ENCODE measurements at places on chromosomes 16 and 17.

DNA sequence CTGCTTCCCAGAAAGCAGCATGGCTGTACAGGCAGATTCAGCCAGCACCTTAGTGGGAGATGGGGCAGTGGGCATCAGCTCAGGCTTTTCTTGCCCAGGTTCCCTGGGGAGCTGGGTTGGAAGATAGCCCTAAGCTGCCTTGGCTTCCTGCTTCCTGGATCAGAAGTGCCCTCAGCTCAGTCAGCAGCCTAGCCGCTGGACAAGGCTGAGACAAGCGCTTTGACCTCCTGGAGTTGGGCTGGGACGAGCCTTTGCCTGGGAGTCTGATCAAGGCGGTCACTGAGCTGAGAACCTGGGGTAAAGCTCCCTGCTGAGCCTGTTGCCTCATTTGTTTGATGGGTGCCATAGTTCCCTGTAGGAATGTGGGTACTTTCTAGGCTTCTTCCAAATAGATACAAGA lies 190.0 kb downstream of the RAB11FIP4 start:
- DNase-seq = no peak

- no peak for DNase-seq
Observed at GRCh38 chr16:9404811-9405210, 313.4 kb downstream of the HAPSTR1 start.

DNA sequence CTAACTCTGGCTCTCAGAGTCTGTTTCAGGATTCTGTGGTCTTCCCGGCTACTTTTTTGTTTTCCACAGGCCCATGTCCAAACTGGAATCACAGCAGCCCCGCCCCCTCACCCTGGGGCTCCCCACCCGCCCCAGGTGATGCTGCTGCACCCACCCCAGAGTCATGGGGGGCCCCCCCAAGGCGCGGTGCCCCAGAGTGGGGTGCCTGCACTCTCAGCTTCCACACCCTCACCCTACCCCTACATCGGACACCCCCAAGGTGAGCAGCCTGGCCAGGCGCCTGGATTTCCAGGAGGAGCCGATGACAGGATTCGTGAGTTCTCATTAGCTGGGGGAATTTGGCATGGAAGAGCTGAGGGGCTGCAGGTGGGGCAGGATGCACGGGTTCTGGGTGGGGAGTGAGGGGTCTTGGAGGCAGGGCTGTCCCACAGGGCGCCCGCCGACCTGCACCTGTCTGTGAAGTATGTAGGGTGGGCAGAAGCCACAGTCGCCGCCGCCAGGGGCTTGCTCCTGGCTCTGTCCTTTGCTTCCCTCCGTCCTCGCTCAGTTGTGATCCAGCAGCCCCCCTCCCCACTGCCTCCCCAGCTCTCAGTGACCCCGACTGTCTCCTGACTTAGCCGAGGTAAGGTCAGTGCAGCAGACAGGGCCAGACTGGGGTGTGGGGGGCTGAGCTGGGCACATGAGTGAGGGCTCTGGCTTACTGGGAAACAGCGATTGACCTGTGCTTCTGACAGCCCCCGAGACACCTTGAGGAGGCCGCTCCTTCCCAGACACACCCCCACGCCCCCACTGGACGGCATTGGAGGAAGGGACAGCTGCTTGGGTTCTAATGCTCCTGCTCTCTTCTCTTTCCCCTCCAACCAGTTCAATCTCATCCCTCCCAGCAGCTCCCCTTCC lies 10.0 kb downstream of the TUFM start:
- DNase-seq = no peak

DNA sequence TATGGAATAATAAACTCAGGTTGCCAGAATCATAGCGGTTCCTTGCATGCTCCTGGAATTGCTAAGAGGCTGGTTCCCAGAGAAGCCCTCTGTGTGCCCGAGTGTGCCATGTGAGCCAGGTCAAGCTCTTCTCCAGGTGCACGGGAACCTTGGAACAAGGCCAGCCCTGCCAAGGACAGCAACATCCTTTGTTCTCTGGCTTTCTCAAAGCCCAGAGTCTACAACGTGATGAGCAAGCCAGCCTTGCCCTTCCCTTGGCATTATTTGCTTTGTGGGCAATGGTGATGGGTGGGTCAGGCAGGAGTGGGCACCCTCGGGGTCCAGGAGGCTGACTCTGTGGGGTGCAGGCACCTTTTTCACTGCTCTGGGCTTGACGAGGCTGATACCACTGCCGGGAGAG lies 14.2 kb upstream of the SEC14L1 start:
- DNase-seq = no peak

DNA sequence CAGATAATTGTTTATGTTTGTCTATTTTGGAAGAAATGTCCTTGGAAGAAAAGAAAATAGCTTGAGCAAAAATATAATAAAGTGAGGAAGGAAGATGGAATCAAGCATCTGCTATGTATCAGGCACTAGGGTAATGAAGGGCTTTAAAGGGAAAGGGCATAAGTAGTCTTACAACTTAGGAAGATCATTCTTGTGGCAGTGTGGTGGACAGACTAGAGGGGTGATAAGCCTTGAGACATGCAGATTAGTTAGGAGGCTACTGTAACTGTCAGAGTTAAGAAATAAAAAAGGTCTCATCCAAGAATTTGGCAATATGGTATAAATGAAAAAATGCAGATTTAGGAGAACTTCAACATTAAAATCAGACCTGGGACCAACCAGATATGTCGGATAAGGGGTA lies 14.9 kb downstream of the FAM222B start:
- no peak for DNase-seq

- DNase-seq = no peak
Observed at GRCh38 chr16:23088018-23088417, 61.2 kb downstream of the USP31 start.

DNA sequence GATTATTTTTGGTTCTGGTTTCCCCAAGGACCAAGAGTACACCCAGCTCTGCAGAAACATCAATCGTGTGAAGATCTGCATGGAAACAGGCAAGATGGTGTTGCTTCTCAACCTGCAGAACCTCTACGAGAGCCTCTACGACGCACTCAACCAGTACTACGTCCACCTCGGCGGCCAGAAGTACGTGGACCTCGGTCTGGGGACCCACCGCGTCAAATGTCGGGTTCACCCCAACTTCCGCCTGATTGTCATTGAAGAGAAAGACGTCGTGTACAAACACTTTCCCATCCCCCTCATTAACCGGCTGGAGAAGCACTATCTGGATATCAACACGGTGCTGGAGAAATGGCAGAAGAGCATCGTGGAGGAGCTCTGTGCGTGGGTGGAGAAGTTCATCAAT lies 67.4 kb upstream of the ENDOV start:
- no peak for DNase-seq

DNA sequence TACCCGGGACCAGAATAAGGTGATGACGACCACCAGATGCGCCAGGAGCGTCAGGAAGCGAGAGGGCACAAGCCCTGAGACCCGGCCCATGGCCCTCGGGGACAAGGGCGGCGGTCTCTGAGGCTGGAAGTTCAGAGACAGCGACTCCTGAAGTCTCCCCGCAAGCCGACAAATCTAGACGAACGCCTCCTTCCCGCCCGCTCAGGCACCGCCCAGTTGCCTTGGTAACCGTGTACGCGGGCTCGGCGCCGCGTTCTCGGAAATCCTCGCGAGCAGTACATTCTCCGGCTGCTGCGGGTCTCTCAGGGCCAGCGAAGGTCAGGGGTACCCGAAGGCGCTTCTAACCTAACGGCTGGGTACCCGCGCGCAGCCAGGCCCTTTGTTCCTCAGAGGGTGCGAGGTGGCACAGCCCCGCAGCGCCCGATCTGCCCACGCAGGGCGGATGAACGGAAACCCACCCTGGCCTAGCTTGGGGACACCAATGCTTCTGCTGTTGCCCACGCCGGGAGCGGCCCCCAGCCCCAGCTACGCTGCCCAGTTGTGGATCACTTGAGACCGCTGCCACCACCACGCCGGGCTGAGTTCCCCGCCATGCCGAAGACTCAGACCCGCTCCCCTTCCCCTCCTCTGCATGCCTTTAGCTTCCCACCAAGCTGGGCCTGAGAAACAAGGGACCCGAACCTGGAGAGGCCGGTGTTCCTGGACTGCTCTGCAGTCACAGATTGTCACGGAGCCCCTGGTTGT lies at the start of gene TMEM107:
TSS of gene TMEM107 (minus strand) at position 184 of the 744 bp plus-strand sequence. CDS start at position 90, 94 bp downstream.
- peak; percentile 91 for DNase-seq

DNA sequence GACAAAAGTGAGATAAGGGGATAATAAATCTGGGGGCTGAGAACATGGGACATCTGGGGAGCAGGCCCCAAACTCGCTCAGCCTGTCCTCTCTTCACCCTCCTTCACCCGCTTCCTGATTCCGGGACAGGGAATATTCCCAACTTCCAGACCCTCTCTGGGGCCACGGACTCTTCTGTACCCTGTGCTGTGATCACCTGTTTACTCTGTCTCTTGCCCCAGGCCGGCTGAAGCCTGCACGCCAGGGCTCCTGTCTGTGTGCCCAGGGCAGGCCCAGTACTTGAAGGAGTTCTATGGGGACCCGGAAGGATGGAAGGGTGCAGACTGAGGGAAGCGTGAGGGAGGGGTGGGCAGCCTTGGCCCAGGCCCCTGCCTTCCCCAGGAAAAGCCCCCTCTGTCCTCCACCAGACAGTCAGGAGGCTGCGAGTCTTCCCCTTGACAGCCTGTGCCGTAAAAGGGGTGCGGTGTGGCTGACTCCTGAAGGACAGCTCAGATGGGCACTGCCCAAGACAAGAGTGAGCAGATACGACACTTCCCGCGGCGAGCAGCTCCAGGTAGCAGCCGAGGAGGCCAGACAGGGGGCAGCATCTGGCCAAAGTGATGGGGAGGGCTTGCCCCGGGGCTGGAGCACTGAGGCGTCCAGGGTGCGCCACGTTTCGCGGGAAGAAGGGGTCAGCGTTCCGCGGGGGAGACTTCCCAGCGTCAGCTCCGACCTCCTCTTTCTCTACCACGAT lies 1.0 kb upstream of the CCNF start:
- peak; percentile 33 for DNase-seq

DNA sequence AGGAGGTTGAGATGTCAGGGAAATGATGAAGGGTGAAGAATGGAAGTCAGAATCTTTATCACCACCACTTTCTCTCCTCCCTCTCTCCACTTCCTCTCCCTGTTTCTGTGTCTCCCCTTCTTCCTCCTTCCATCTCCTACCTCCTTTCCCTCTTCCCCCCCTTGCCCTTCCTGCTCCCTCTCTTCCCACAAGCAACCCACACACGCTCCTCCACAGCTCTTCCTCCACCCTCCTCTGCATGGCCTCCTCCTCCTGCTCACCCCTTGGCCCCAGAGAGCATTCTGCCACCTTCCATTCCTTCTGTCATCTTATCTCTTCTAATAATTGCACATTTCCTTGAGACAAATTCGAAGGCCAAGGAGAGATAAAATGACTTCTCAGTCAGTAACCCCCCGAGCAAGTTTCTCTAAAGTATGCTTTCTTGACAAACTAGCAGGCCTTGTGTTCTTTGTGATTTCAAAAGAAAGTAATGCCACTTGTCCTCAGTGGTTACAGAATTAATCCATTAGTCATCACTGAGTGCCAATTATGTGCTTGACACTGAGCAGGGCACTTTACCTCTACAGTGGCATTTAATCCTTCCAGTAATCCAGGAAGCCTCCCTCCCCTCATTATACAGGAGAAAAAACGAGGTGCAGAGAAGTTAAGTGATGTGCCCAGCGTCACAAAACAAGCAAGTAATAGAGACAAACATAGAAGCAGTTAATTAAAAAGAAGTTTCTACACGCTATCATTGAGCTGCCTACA lies 72.3 kb upstream of the CCL1 start:
- no peak for DNase-seq

- DNase-seq = no peak
Observed at GRCh38 chr16:87186446-87186845, 130.7 kb downstream of the C16orf95 start.

GRCh38 chr16:84851192-84852127 lies 31.7 kb downstream of the CRISPLD2 start:
- DNase-seq = no peak

- peak; percentile 89 for DNase-seq
Observed at GRCh38 chr17:36534840-36535668, at the start of the genes MYO19 and PIGW. MYO19 (minus strand) TSS chr17:36534868; CDS start chr17:36532538, 2,330 bp downstream. PIGW (plus strand) TSS chr17:36534987; CDS start chr17:36537102, 2,115 bp downstream.

- DNase-seq = no peak
Observed at GRCh38 chr16:88045820-88046303, 94.6 kb downstream of the BANP start.

- DNase-seq = no peak
Observed at GRCh38 chr17:56902348-56902747, 11.5 kb downstream of the TRIM25 start.

GRCh38 chr17:6170349-6170748 lies 100.2 kb downstream of the WSCD1 start:
- no peak for DNase-seq

- DNase-seq = no peak
Observed at GRCh38 chr17:4272213-4272971, 8.6 kb upstream of the ANKFY1 start.

DNA sequence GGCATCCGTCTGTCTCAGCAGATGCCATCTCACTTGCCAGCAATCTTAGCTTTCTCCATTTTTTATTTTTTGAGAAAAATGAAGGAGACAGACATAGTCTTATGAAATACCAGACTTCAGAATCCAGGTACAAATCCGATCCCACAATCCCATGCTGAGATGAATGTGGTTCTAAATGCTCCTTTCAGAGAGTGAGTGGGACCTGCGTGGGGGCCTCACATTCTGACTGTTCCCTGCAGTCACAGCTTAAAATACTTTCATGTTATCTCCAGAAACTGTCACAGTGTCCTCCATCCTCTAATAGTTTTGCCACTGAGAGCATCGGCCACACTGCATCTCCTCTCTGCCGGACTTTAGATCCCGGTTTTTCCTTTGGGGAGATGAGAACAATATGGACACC lies 34.9 kb upstream of the ENDOV start:
- DNase-seq = no peak

GRCh38 chr17:40459636-40460603 lies 16.7 kb downstream of the IGFBP4 start:
- DNase-seq = no peak

- no peak for DNase-seq
Observed at GRCh38 chr17:28363776-28364650, 986 bp downstream of the SEBOX start.

DNA sequence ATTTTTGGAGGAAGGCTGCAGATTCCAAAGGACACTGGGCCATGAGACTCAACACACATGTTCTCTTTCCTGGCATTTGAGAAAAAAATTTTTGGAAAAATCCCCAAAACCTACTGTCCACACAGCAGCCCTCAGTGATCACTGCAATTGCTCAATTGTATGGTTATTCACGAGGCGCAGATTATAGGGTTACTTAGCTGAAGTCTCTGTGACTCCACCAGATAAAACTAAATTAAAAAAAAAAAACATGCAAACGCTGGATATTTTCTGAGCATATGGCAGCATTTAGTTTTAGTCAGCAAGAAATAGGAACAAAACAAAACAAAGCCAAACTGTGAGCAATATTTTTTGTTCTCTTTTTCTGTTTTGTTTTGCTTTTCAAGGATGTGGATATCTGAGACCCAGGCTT lies 83.8 kb upstream of the FAM20A start:
- no peak for DNase-seq
